ENCODE measurements at places on chromosomes 11 and 22.

- no peak for DNase-seq
Measured at GRCh38 chr11:129143335-129143734, 48.8 kb downstream of the ARHGAP32 start.

DNA sequence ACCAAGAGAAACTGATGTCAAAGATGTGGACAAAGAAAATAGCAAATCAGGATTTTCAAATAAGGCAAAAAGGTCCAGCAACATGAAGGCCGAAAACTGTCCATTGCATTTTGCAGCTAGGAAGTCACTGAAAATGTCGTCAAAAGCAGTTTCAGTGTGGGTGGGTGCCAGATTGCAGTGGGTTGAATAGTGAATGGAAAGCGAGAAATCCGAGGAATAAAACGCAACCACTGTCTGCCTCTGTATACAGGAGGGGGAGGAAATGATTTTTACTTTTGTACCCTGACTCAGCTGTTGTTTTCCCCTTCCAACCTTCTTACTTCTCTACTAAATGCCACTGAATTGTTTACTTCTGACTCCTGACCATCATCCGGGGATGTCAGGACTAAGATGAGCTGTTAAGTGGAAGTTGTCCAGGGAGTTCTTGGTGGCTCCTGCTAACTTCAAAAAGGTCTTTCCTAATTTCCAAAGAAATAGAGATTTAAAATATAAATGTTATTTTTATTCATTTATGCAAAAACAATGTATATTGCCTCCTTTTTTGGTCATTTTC is 64.9 kb upstream of the BIRC3 start:
- no peak for DNase-seq

GRCh38 chr11:9974375-9974774 is 310.5 kb downstream of the SWAP70 start:
- DNase-seq: no peak

DNA sequence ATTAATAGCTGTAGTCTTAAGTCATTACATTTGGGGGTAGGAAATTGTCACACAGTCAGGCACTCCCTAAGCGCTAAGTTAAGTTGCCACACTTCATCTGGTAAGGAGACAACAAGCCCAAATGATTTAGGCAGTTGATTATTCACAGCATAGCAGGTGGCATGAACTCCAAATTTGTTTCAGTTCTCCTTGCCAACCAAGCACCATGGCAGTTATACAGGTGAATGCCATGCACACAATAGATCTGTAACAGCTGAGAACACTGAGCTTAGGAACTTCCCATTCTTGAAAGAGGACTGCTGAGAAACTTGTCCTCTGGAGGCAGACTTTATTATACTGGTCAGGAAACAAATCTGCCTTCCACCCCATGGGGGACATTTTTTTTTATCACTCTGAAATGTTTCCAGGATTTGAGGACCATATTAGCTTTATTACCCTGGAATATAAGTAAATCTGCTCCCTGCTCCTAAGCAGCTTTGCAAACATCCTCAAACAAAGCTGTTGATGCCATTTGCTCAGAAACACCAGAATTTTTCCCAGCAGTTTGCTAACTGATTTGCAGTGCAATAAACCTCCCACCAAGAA is 5.1 kb upstream of the INTS4 start:
- no peak for DNase-seq

GRCh38 chr11:133070021-133070713 is 462.1 kb downstream of the OPCML start:
- DNase-seq: no peak

GRCh38 chr11:97751952-97752351 is 1268.8 kb upstream of the CNTN5 start:
- DNase-seq: no peak

DNA sequence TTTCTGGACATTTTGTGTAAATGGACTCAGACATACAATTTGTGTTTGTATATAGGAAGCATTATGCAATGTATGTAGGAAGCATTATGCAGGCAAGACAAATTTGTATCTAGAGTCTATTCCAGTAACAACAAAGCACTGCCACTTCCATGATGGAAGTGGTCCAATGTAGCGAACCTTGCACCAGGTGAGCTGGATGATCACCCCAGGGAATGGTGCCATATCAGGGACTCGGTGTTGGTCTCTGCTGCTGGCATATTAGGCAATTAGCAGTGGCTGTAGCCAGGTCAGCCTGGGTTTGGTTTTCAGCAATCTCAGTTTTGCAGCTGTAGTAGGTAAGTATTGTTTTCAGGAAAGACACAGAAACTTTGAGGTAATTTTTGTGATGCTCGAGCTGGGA is 12.8 kb downstream of the ZFP91 start:
- no peak for DNase-seq

DNA sequence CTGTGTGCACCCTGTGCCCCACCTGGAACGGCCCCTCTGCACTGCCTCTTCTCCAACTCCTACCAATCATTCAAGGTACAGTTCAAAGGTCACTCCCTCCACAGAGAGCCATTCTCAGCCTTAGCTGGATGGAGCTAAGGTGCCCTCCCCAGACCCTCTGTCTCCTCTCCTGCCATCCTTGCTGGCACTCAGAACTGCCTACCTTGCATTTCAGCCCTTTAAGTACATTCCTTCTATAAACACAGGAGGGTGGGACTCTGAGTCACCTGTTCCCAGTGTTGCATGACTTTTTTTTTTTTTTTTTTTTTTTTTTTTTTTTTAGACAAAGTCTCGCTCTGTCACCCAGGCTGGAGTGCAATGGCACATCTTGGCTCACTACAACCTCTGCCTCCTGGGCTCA is 8.6 kb downstream of the TTLL1 start:
- DNase-seq: no peak
